A549 treated with ZK216348 at 1 μM for 4 hours (cell line): ENCODE measurements at places on chromosomes 1 and 21. TPM values are rescaled to one million over a fixed set of nuclear protein-coding genes. Genes with fewer than 3 reads are reported as not detected.

SPATA21 gene
- 0.05 TPM in 1 of 5 replicates, not detected in the others for total RNA-seq

SPRR1A gene
- not detected in 5 replicates for total RNA-seq

SLC9C2 gene
- total RNA-seq, result not detected in 5 replicates

ARHGAP29 gene
- 8.0 to 17.5 TPM (median 15.4 TPM) in 5 replicates for total RNA-seq

OR2T2 gene
- total RNA-seq, result not detected in 5 replicates

GPR153 gene
- total RNA-seq, result 1.3 to 2.6 TPM (median 2.0 TPM) in 5 replicates

LCE1B gene
- total RNA-seq, result not detected in 5 replicates

MAGI3 gene
- 3.1 to 4.6 TPM (median 3.6 TPM) in 5 replicates for total RNA-seq

DDAH1 gene
- total RNA-seq, result 4.4 to 8.5 TPM (median 8.0 TPM) in 5 replicates
